Fibroblast of gingiva (primary cell): ENCODE measurements at places on chromosomes 3 and 15.

GRCh38 chr3:14539742-14540491 is at the start of gene GRIP2:
GRIP2 (minus strand) TSS chr3:14540342; CDS start chr3:14540308, 34 bp downstream.
- DNase-seq = no peak

DNA sequence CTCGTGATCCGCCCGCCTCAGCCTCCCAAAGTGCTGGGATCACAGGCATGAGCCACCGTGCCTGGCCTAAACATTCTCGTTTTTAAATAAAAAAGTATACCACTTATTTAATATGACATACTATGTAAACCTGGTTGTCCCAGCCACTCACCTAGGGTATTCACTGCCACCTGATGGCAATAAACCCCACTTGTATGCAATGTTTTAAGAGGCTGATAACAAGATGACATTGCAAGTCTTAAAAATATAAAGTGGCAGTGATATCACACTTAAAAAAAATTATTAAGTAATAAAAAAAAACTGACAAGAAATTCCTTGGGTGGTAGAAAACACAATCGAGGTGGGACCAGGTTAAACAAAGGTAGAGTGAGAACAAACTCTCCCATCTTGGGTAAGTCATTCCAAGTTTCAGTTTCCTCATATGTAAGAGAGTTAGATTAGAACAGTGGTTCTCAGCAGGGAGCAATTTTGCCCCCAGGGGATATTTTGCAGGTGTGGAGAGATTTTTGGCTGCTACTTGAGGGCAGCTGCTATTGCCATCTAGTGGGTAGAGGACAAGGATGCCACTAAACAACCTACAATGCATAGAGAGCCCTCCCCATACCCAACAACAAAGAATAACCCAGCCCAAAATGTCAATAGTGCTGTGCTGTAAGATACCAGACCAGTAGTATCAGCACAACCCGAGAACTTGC is 14.5 kb downstream of the ARF4 start:
- DNase-seq = no peak

- DNase-seq = no peak
Observed at GRCh38 chr3:80374423-80374822, 606.6 kb upstream of the ROBO1 start.

DNA sequence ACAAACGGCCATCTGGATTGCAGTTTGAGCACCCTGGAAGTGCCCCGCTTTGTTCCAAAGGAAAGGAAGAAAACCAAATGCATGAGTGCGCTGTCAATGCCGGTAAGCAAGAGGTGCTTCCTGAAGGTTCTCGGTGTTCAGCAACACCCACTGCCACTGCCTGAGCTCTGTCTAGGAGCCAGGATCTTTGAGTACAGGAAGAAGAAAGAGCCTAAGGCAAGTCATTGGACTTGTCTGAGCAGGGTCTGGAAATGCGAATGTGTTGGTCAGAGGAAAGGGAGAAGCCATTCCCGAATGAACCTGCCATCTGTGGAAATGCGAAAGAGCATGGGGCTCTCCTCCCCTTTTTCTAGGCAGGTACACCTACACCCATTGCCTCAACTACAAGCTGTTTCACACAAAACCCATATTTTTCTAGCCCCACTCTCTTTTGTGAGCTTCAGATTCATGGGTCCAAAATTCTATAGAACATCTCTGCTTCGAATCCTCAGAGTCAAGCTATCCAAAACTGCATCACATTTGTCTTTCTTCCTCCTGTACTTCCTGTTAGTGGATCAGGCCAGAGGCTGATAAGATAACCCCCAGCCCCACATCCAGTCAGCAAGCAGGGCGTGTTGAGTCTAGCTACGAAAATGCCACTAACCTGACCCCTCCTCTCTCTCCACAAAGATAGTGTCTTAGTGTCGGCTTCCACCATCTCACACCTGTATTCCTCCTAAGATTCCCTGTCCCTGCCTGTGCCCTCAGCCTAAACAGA is 55.6 kb upstream of the C15orf61 start:
- DNase-seq = no peak

- DNase-seq = no peak
Observed at GRCh38 chr3:73026111-73026759, 29.6 kb downstream of the PPP4R2 start.

DNA sequence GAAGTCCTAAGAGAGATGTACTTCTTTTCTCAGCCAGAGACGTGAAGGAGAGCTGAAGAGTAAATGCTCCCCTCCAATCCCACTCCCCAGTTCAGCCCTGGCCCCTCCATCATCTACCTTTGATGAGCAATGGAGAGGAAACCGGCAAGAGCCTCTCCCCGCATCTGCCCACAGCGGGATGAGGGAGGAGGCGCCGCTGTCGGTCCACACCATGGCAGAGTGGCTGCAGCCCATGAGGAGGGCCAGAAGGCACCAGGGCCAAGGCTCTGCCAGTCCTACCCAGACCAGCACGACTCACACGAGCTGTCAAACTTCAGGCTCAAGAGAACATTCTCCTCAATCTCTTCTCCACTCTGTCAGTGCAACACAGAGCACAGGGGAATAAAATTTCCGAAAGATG is 129.8 kb downstream of the OSBPL10 start:
- no peak for DNase-seq

GRCh38 chr3:78091478-78092119 is 1051.7 kb downstream of the ROBO2 start:
- no peak for DNase-seq

DNA sequence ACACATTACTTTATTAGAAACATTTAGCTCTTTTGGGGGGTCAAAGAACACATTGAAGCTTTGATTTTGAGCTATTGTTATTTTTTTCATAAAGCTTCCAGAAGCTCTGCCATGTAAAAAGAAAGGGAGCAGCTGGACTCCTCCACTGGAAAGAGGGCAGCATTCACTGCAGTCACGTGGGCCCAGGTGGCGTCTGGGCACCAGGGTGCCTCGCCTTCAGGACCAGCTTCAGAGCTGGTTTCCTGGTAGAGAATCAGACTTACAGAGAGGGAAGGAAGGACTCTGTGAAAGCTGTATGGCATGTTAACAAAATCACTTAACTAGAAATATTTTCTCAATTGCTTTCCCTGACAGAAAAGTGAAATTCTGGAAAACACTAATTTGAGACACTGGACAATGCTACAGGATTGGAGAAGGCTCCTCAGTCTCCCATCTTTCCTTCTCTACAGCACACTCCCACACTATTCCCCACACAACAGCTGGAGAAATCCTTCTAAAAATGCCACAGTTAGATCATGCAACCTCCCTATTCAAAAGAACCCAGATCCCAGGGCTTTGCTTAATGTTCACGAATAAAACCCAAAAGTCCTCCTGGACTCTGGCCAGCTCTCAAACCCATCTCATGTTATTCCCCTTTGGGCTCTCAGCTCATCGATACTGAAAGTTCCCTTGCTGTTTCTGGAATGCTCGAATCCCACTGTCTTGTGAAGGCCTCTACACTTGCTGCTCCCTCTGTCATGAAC is 83.2 kb downstream of the NFKBIZ start:
- DNase-seq = no peak

DNA sequence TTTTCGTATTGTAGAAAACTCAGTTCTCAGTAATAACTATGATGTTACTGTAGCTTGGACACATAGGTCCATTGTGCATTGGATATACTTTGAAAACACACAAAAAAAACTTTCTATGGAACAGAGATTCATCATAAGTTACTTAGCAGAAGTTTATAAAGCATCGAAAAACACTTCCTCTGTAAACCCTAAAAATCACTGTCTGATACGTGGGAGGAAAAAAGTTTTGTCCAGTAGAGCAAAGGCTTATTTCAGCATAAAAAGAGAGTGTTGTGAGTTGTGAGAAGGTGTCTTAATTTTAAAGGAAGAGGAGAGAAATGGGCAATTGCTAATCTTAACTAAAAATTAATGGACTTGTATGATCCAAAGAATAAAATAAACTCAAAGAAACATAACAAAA is 64.8 kb downstream of the OSTN start:
- no peak for DNase-seq

DNA sequence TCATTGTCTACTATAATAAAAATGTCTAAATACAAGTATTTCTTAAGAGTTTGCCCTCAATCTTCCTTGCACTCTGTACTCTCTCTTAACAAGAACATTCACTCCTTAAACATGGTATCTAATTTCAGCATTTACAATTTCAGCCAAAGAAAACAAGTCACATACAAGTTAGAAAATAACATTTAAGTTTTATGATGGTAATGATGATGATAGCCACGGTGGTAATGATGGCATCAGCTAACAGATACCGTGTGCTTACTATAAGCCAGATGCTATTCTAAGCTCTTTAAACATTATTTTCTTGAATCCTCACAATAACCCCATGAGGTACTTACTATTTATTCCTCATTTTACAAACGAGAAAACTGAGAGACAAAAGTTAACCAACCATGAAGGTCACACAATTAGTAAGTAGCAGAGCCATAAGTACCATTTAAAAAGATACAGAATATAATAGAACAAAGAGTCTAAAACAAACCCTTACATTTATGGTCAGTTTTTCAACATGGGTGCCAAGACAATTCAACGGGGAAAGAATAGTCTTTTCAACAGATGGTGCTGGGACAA is 7.4 kb downstream of the SPICE1 start:
- no peak for DNase-seq

GRCh38 chr15:96416934-96417759 is 86.6 kb downstream of the NR2F2 start:
- DNase-seq = no peak

- peak; percentile 90 for DNase-seq
Observed at GRCh38 chr3:98855806-98856400, 45.6 kb downstream of the DCBLD2 start.

- peak; percentile 16 for DNase-seq
Observed at GRCh38 chr15:63573533-63573932, 23.7 kb upstream of the FBXL22 start.

DNA sequence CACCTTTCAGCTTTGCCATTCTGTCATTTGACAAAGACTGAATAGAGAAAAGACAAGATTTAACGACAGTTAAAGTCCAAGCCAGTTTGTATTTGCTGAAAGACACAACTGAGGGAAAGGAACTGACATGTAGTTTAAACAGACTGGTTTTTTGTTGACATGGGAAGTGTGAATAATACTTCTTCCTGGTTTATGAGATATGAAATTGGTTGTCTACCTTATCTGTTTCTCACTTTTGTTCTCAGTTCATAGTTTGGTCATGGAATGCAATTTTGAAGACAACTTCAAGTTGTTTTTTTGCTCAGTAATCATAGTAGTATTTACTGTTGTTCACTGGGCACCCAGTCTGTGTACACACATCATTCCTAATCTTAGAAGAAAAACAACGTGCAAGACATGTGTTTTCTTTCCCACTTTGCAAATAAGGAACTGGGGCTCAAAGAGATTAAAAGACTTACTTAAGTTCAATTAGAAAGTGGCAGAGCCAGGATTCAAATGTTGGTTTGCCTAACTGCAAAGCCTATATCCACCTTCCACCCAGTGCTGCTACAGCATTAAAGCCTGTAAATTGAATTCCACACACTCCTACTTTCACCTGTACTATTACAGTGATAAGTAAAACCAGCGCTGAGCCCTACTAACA is 103.5 kb downstream of the LPP start:
- DNase-seq = no peak

DNA sequence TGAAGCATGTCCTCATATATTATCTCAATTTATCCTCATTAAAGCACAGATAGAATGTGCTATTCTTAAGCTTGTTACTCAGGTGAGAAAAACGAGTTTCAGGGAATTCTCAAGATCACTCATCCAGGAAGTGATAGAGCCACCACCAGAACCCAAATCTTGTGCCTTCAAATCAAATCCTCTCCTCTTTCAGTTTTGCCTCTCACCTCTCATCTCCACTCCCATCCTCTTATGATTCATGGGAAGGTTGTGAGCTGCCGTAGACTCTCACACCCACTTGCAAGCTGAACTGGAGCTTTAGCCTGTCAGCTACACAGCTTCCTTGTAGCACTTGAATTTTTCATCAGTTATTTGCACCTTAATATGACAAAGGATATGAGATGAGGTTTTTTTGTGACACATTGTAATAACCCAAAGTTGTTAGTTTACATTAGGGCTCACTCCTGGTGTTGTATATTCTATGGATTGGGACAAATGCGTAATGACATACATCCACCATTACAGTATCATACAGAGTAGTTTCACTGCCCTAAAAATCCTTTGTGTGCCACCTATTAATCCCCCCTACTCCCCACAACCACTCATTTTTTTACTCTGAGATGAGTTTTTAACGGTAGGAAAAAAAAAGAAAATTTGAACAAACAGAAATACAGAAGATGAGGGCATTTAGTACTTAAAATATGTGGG is 25.7 kb downstream of the GPR15 start:
- no peak for DNase-seq

DNA sequence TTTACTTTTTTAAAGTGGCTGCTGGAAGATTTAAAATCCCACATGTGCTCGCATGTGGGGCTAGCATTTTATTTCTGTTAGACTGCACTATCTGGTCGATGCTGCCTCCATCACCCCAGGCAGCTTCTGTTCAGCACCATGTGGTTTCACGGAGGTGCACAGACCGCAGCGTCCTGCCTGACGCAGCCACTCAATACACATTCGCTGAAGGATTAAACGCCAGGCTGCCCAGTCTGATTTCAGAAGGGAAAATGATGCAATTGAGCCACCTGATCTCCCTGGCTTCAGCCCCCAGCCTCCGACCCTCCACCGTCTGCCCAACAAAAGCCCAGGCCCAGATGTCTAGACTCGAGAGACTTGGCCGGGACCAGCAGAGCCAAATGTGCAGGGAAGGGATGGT is 84.5 kb downstream of the MEGF11 start:
- no peak for DNase-seq

- peak; percentile 33 for DNase-seq
Observed at GRCh38 chr3:81643721-81644120, 117.7 kb downstream of the GBE1 start.

DNA sequence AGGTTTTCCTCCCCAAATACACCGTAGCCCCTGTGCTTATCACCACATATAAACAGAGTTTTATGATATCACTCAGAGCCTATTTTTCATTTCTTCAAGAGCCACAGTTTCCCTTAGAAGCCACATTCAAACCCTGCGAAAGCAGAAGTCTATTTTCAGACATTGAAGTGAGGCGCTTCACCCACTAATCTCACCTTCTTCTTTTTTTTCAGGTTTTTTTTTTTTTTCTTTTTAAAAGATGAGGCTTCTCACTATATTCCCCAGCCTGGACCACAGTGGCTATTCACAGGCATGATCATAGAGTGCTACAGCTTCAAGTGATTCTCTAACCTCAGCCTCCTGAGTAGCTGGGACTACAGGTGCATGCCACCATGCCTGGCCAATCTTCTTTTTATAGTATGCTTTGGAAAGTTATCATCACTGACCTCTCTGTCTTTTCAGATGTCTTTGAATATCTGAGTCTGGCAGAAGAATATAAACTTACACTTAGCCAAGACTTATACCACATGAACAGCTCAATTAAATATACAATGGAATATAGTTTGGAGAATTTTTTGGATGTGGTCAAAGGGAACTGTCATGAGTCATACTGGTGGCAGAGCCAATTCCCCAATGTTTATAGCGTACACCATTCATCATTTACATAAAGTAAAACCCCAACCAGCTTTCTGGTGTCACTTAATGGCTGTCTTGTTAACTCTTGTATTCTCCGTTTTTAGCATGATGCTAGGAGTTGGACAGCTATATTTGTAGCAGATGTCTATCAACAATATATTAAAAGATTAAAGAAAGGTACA is 59.7 kb upstream of the CCDC50 start:
- peak; percentile 23 for DNase-seq

- peak; percentile 70 for DNase-seq
Observed at GRCh38 chr3:31880020-31880419, 101.0 kb downstream of the OSBPL10 start.
